ENCODE measurements at places on chromosomes 12 and 14.
A peak's percentile ranks its signal among the peaks of the same experiment; 100 is the strongest.

DNA sequence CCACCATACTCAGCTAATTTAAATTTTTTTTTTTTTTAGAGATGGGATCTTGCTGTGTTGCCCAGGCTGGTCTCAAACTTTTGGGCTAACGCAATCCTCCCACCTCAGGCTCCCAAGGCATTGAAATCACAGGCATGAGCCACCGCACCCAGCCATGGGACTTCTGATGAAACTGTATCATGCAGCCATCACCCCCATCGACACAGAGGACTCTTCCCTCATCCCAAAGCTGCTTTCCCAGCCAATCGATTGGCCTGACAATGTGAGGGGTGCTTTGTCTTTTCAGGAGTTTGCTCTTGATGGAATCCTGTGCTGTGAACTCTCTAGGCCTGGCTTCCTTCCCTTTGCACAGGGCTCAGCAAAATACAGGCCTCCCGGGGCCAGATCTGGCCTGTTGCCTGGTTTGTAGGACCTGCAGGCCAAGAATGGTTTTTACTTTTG, 59.6 kb upstream of the NCOR2 start:
- DNase-seq = peak; percentile 31

DNA sequence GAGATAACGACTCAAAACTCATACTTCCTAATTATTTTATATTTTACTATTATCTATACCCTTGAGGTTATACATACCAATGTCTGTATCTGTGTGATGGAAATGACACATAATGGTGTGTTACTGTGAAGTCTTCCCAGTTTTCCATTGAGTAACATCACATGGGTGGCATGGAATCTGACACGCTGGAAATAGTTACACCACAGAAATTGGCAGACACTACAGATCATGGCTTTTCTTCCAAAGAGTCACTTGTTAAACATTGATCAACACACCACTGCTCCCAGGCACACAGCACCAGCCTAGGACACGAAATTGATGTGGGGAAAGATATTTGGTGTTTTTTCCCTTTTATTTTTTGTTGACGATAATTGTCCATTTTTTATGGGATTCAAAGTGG, 33.0 kb upstream of the VWF start:
- DNase-seq = no peak

GRCh38 chr12:7989827-7990491, 42.6 kb upstream of the FOXJ2 start:
- no peak for DNase-seq

GRCh38 chr12:88793096-88793495, 212.8 kb upstream of the KITLG start:
- DNase-seq = no peak

GRCh38 chr14:90599748-90600507, 203.1 kb downstream of the CALM1 start:
- peak; percentile 46 for DNase-seq

DNA sequence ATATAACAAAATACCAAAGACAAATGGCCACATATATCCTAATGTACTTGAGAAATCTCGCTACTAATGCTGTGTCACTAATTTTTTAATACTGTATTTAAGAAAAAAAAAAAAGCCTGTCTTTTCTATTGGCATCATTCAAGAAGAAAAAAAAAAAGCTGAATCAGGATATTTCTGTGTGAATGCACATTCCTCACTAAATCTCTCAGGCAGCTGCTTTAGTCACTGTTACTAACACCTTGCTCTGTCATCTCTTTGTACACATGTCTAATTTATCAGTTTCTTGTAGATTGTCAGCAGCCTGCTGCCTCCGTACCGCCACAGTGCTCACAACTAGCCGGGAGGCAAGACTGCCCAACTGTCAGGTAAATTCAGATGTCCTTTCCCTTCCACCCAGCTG, 32.0 kb upstream of the FGD4 start:
- no peak for DNase-seq

DNA sequence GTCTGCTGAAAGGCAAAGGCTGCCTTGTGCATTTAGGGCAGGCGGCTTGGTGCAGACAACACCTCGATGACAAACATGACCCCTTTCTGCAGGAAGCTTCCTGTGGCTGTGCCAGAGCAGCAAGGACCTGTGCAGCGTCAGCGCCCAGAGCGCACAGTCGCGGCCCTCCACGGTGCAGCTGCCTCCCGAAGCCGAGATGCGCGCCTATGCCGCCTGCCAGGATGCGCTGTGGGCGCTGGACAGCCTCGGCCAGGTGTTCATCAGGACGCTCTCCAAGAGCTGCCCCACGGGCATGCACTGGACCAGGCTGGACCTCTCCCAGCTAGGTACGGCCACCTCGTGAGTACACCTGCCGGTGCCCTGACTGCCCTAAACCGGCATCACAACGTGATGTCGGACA, 57.3 kb downstream of the ANKRD9 start:
- no peak for DNase-seq

- DNase-seq = peak; percentile 78
Observed at GRCh38 chr12:62260733-62261683, 804 bp downstream of the USP15 start.

DNA sequence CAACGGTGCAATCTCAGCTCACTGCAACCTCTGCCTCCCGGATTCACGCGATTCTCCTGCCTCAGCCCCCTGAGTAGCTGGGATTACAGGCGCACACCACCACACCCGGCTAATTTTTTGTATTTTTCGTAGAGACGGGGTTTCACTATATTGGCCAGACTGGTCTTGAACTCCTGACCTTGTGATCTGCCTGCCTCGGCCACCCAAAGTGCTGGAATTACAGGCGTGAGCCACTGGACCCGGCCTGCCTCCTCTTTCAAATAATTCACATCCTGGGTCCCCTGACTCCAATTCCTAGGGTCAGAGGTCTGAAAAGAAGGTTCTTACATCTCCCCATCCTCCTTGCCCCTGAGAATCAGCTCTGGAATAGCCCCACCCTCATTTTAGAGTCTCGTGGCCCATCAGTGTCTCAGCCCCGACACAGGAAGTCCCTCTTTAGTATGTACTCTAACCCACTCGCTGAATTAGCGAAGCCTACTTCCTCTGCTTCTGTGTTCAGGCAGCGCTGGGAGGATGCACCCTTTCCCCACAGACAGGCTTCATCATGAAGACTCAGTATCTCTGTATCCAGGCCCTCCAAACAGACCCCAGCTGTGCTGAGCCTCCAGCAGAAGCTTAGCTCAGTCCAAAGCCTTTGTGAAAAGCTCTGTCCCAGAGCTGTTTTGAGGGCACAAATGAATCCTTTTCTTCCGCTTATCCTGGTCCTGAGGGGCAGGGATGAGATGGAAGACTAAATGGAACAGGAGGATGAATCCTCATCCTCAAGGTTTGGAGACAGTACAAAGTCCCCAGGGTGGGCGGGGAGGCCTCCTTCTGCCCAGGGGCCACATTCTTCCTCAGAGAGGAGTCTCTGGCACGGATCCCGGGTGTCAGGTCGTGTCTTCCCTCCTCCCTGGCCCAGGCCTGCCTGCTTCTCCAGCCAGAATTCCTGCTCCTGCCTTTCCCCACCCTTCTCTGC, 3.5 kb downstream of the LPAR5 start:
- DNase-seq = peak; percentile 55

DNA sequence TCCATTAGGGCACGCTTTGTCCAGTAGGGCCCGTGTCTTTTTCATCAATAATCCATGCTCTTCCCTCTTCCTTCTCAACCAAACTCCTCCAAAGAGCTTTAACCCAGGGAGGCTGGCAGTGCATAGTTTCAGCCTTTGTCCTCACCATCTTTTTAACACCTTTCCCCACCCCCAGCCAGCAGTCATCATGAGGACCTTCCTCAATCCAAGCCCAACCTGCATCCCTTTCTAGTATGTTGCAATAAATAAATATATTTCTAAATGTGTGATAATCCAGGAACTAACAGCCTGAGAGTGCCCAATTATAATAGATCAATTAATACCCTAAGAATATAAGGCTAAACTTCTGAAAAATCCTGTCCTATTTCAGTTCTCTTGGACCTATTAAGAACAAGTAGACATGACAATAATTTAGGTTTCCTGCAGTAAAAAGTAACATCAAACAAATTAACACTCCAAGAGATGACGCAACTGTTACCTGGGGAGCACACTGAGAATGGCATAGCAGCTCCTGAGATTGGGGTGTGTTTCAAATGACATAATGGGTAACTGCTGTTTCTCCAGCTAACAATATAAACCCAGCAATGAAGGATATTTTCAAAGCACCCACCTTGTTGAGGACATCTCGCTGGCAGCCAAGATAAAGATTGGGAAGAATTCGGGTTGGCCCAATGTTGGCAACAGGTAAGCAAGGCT, 62.6 kb downstream of the DUSP16 start:
- no peak for DNase-seq

DNA sequence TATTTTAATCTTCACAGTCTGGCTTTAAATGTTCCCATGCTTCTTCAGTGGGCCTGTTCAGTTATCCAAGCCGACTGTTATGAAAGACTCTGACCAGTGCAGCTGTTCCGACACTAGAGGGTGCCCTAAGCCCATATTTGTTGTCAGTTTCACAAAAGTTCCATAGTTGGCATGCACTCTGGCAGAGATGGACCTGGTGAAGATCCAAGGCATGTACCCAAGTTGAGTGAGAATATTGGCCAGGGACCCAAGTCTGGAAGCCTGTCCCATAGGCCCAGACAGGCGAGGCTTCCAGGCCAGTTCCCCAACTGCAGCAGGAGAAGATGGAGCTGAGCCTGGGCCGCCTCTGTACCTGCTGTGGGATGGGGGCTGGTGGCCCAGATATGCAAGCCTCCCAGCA, 27.4 kb upstream of the GUCY2C start:
- DNase-seq = peak; percentile 41

DNA sequence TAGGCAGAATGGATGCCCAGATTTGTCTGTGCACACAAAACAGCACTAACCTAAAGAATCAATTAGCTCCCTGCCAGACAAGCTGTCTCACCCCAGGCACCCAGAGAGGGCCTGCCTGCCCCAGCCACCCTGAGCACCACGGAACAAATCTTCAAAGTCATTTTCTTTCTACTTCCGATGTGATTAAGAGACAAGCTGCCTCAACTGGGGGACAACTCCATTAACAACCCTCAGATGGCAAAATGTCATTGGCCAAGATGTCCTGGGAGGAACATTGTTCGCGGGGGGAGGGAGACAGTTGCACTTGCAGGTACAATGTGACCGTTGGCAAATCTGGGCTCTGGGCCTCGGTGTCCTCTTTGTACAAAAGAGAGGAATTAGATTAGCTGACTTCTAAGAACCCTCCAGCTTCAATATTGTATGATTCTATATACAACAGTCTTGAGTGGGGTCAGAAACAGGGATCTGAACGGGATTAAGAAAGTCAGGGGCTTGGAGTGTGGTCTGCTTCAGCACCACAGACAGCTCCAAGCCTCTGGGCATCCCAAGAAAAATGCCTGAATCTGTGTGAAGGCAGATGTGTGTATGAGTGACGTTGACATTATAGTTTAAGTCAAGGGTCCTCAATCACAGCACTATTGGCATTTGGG, 42.8 kb upstream of the CMKLR1 start:
- DNase-seq = no peak

- no peak for DNase-seq
Observed at GRCh38 chr12:129693731-129694130, 210.1 kb downstream of the TMEM132D start.

GRCh38 chr14:102223682-102224081, 81.3 kb downstream of the MOK start:
- no peak for DNase-seq

DNA sequence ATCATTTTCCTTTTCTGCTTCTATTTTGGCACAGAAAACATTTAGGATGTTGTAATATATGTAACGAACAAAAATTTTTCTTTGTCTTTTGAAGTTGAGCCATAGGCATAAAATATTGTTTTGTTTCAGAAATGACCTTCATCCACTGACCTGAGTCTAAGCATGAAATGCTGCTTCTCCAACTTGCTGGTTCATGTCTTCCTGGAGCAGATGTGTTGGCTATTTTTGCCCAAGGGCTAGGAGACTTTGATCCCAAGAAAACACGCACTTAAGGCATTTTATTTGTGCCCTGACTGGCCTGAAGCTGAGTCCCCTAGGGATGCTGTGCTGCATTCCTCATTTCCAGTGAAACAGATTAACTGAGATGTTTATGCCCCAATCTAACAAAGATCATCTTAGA, 27.2 kb upstream of the ALG10B start:
- DNase-seq = no peak

DNA sequence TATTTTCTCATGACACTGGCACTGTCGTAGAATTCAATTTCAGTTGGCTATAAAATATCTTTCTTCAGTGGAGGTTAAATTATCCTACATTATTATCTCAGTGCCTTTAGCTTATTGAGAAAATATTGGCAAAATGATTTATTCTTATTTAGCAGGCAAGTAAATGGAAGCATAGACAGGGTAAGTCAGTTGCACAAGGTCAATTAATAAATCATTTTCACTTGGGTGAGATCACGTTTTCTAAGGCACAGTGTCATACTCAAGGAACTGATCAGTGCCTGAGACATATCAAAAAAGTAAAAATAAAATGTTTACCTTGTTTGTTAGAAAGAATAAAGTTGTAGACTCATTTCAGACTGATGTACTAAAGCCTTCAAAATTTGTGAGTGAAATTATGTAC, 95.0 kb downstream of the ACSS3 start:
- no peak for DNase-seq

DNA sequence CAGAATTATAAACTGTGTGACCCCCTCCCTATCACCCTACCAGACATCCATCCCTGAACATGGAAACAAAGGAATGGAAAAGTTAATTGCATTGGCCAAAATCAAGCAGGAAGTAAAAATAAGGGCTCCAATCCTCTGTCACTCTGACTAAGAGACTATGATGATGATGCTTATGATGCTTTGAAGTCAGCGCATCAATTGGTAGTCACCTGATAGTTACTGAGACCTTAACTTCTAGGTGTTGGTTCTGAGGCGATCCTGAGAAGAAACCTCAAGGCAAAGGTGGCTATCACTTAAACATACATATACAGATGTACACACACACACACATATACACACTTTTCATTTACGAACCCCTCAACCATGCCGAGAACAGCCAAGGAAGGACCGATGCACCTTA, 6.6 kb downstream of the ITPR2 start:
- no peak for DNase-seq

DNA sequence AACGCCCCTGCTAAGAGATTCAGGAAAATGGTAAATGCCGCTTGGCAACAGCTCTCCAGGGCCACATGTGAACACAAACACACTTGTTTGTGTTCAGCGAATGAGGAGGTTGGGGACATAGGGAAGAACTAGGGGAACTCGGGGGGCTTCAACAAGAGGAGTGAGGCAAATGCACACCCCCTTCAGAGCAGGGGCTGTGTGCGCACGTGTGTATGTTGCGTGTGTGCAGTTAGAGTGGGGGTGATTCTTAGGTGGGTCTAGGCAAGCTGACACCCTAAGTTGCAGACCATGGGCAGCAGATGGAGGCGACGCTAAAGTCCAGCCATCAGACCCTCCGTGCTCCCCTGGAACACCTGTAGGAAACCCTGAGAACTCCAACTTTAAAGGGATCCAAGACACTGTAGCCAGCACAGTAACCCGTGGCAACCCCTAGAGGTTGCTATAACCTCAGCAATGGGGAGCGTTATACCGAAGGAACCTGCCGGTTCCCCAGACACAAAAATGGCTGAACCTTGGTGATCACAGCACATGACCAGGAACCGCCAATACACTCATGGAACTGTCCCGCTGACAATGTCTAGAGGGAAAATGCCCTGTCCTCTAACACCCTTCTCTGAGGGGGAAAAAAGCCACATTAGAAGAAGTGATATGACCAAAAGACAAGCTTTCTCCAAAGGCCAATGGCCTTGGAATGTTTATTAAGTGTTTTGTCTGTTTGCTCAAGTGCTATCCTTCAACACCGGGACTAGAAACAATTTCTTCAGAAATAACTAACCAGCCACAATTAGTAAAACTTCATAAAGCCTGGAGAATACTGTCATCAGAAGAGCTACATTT, 86.5 kb upstream of the CEP83 start:
- DNase-seq = peak; percentile 66

Measured in NCI-H69 (cell line).